Mammary microvascular endothelial cell (primary cell): ENCODE measurements at places on chromosomes 13 and 19. TPM values are rescaled to one million over a fixed set of nuclear protein-coding genes. Genes with fewer than 3 reads are reported as not detected.

WDR87 gene
- total RNA-seq, result not detected in 2 replicates

CRLF1 gene
- total RNA-seq, result 0.53 and 0.69 TPM in 2 replicates

FXYD1 gene
- not detected in 2 replicates for total RNA-seq

NCCRP1 gene
- total RNA-seq, result 0.15 TPM in 1 of 2 replicates, not detected in the other

NECTIN2 gene
- 237 and 256 TPM in 2 replicates for total RNA-seq

CEACAM7 gene
- total RNA-seq, result not detected in 2 replicates

FAM124A gene
- total RNA-seq, result 15.5 and 18.4 TPM in 2 replicates

ZNF221 gene
- 2.4 and 3.3 TPM in 2 replicates for total RNA-seq

HCST gene
- total RNA-seq, result not detected in 2 replicates

PDX1 gene
- total RNA-seq, result not detected in 2 replicates
